ENCODE measurements at places on chromosomes 7 and 10.

DNA sequence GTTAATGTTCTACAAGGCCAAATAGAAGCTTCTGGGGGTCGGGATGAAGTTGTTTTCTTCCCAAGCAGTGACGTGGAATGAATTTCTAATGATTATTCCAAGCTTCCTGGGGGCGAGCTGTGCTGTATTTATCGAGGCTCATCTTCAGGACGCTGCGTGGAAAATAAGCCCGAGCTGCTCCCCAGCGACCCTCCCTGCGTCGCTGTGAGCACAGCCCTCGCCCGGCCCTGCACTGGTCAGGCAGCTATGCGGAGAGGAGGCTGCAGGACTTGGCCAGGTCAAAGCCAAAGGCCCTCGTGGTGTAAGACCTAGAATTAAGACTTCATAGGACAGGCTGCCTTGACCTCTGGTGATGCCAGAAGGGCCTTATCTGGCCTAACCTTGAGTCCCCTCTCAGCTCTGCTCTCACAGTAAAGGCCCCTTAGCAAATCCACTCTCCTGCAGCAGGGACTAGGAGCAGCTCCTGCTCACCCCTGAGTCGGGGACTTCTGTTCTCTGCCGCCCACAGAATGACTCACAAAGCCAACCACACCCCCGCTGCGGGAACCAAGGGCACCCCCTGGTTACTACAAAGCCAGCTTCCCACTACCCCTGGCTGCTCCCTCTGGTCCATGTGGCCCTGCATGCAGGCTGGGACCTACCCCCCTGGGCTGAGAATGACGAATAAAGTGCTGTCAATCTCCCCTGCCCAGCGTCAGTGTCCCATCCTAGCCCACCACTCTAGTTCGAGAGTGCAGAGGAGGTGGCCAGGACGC, 501.6 kb downstream of the TCERG1L start:
- DNase-seq = no peak

DNA sequence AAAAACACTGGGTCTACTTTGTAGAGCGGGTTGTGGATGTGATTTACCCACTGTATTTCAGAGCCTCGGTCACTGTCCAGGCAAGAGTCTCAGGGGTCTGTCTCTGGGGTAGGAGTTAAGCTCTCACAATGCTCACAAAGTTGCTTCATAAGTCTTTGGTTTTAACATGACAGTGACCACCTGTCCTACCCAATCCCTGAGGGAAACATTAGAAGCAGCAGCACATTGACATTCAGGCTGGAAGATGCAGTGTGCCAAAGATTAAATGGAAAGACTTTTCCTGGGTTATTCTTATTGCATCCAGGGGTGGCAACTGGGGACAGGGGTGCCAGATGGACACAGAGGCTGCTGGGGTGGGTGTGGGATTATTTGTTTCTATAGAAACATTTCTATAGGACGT, 330.0 kb downstream of the RNLS start:
- DNase-seq = no peak

- no peak for DNase-seq
Measured at GRCh38 chr10:80457554-80458262, 3.6 kb downstream of the TSPAN14 start.

DNA sequence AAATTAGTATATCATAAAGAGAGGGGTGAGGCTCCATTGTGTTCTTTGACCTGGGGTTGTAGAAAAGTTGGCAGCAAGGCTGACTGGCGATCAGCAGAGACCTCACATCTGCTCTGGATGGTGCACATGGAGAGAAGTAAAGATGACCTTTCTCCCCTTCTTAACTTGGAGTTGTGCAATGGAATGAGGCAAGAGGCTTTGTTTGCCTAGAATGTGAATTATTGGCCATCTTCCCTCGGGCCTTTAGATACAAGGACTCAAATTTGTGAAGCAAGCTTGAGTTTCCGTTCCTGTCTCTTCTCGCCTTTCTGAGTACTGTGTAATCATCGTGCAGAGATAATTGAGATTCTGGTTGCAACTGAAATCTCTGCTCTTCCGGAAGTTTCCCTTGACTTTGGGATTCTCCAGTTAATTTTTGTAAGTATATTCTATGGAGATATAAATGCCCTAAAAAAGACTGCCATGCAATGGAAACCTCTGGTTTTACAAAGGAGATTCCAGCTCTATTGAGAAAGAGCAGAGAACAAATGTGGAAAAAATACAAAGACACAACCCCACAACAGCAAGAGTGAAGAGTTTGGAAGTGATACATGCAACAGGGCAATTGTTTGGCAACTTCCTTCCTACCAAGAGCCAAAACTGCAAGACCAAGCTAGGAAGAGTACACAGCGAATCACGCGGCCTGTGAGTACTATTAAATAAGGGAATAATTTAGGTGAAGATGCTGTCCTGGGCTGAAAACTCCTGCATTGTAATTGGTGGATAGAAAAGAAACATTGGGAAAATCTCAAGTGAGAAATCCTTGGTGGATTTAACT, 542.3 kb upstream of the NRP1 start:
- no peak for DNase-seq

- peak; percentile 93 for DNase-seq
Measured at GRCh38 chr7:95246831-95247370, 77.4 kb downstream of the PON1 start.

DNA sequence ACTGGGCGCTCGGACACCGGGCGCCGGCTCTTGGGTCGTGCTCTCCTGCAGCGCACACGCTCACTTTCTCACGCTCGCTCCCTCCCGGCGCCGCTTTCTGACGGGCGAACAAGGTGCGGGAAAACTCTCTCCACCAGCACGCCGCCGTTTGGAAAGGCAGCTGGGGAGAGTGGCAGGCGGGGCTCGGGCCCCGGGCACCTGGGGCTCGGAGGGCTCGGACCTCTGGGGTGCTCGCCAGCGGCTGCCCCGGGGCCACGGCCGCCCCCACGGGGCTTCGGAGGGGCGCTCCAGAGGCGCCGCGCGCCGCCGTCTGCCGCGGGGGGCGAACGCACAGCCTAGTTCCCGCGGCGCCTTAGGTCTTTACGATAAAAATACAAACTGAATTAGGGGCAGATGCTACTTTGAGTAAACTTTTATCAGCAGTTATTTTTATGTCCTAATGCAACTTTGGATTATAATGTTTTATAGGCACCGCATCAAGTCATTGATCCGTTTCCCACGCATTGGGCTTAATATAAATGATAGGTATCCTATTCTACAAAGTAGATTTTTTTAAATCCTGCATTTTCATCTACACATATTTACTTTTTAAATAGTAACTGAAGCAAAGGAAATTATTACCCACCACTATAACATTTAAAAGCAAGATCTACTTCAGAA, 535 bp upstream of the EPC1 start:
- DNase-seq = no peak

DNA sequence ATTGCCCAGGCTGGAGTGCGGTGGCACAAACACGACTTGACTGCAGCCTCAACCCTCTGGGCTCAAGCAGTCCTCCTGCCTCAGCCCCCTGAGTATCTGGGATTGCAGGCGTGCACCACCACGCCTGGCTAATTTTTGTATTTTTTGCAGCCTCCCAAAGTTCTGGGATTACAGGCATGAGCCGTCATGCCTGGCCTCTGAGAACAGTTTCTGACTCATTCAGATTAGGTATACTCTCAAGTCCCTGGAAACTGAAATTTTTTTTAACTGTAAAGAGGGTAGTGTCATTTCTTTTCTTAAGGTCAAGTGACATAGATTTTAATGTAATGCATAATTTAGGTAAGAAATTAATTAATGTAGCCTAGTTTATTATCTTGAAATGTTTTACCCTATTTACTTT, 104.7 kb downstream of the SEPTIN7 start:
- DNase-seq = no peak

- DNase-seq = no peak
Measured at GRCh38 chr7:155374276-155375252, 76.9 kb downstream of the INSIG1 start.

DNA sequence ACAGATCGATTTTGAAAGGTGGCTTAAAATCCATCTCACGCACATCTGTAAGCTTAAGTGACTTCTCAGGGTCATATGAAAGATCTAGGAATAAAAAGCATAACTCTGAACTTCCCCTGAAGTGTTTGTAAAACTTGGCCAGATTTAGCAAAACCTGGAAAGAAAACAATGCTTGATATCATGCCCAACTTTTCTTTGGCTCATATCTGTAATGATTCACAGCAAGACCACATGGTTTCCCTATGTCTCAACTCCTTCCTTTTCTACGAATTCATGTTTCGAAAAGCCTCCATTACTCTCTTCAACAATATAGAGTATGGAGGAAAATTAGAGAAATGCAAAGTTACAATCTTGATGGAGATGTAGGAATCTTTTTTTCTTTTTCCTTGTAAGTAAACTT, 20.1 kb upstream of the CABCOCO1 start:
- no peak for DNase-seq

GRCh38 chr7:107213945-107214344, 45.1 kb downstream of the HBP1 start:
- DNase-seq = no peak

DNA sequence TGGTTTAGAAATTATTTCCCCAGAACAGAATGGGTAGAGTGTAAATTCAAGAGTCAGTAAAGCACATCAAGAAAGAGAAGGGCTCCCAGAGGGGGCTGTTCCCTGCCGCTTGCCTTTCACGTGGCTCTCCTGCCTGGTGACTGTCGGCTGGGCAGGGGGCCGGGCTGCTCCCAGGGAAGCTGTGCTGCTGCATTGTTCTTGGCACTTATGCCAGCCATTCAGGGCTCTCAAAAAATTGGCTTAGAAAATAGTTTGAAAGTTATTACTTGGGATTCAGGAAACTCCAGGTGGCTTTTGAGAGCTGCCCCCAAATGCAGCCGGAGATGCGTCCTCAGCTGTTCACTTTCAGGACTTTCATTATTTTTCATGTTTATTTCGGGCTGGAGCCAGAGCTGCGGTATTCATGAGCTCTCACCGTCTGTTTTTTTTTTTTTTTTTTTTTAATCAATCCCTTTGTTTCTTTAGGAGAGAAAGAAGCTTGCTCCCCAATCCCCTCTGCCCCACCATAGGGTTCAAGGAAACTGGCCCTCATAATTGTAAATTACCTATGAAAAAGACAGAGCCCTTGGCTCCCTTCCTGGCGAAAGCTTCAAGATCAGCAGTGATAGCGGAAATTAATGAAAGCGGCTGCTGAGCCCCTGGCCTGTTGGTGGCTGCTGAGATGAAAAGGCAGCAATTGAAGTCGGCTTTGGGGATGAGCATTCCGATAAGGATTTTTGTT, 94.1 kb downstream of the SORCS3 start:
- no peak for DNase-seq

- no peak for DNase-seq
Measured at GRCh38 chr10:129523723-129524316, 56.8 kb downstream of the MGMT start.

DNA sequence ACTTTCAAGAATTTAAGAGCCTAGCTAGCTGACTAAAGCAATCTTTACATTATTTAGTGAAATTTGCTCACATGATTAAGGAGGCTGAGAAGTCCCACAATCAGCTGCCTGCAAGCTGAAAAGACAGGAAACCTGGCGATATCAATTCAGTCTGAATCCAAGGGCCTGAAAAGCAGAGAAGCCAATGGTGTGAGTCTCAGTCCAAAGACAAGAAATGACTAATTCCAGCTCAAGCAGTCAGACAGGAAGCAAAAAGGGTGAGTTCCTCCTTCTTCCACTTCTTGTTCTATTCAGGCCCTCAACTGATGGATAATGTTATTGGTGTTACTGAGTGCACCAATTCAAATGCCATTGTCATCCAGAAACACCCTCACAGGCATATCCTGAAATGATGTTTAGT, 1231.6 kb upstream of the CELF2 start:
- DNase-seq = no peak

GRCh38 chr10:91787810-91788209, 10.4 kb upstream of the TNKS2 start:
- DNase-seq = no peak

GRCh38 chr7:157037635-157038034, 27.2 kb upstream of the MNX1 start:
- DNase-seq = no peak

DNA sequence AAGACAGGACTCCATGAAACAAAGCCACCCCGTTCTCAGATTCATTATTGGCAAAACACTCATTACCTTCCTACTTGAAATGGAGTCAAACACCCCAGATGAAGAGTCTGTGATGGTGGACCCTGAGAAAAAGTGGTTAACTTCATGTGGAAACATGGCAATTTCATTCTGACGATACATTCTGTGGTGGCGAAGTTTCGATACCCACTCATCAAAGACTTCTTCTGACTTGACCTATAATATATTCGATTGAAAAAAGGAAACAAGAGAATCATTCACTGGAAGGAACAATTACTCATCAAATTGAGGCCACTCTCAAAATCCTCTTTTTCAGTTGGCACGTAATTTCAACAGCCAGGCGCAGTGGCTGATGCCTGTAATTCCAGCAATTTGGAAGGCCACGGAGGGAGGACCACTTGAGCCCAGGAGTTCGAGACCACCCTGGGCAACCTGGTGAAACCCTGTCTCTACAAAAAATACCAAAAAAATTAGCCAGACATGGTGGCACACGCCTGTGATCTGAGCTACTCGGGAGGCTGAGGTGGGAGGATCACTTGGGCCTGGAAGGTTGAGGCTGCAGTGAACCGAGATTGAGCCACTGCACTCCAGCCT, 108.8 kb upstream of the GSDME start:
- DNase-seq = no peak

DNA sequence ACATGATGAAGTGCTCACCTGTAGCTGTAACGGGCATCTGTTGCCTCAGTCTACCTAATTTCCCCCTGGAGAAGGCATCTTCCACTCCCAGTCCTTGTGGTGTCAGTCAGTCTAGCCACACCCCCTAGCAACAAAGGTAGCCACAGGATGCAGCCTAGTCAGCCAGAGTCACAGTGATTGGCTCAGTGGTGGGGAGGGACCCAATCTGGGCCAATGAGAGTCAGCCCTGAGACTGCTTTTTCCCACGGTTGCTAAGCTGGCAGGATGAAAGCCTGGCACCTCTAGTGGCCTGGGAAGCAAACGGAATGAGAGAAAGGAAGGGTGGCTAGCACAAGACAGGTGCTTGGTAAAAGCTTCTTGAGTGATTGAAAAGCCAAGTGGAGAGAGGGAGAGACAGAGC, 118.6 kb downstream of the SH3PXD2A start:
- DNase-seq = no peak

DNA sequence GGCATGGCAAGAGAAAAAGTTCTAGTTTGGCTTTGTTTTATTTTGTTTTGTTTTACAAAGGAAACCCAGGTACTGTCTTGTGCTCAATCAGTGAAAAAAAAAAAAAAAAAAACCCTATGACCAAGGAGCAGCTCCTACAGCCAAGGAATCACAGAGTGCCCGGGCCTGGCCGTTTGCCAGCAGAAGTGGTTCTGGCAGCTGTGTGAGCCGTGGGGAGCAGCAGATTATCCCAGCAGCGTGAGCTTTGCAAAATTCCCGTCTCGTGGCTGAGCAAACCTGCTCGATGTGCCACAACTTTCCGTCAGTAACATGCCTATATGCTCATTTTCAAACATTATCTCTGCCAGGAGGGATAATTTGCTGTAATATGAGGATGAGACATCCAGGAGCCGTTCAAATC, 293.7 kb downstream of the POU6F2 start:
- DNase-seq = no peak

GRCh38 chr7:36117203-36117840, 35.7 kb upstream of the EEPD1 start:
- no peak for DNase-seq

- DNase-seq = no peak
Measured at GRCh38 chr10:38163617-38164016, 69.5 kb downstream of the ZNF37A start.

- DNase-seq = peak; percentile 29
Measured at GRCh38 chr7:123666492-123666891, 10.8 kb downstream of the LMOD2 start.
